ENCODE measurements at places on chromosomes 2 and 18. TPM values are rescaled to one million over a fixed set of nuclear protein-coding genes. Genes with fewer than 3 reads are reported as not detected.

The HOXD4 gene
- total RNA-seq, result not detected

The MYCN gene
- total RNA-seq, result 75.5 TPM

The RNF181 gene
- 38.8 TPM for total RNA-seq

DNA sequence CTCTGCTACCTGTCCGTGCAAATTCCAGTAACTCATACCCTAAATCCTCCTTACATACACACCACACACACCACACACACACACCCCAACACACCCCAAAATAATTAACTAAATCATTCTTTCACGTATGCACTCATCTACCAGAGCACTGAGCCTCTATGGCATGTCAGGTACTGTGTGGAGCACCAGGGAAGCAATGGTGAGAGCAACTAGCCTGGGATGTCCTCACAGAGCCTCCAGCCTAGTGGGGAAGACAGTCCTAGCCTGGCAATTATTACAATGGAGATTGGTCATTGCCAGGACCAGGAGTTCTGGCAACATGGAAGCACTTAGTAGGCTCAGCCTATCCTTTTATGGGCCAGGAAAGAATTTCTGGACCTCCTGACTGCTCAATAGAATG, 72.7 kb upstream of the LCLAT1 start:
- DNase-seq, result no peak

The ADRA2B gene
- not detected for total RNA-seq

The MSTN gene
- 0.94 TPM for total RNA-seq

GRCh38 chr2:65061910-65062339, 5.7 kb downstream of the CEP68 start:
- DNase-seq, result no peak

- DNase-seq, result no peak
These were observed 503.9 kb downstream of the PID1 start for GRCh38 chr2:228767196-228767595.

GRCh38 chr2:24540011-24540477, 49.0 kb downstream of the NCOA1 start:
- DNase-seq, result no peak

DNA sequence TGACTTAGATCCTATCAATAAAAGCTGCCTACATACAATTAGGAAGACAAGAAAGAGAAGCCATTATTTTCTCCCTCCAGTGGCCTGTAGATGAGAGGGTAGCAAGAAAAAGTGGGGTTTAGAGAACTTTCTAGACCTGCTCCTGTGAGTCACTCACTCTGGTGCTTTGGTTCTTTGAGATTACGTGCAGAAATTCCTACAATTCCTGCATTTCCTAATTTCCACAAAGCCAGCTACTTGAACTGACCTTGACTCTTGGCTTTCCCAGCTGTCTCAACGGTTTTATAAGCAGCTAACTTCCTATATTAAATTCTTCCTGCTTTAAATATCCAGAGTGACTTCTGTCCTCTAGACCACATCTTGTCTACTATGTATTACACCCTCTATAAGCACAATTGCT, 899.5 kb upstream of the KLHL29 start:
- no peak for DNase-seq

GRCh38 chr2:131056204-131056931, 36.9 kb downstream of the FAM168B start:
- peak; percentile 29 for DNase-seq

- DNase-seq, result no peak
These were observed 273.9 kb downstream of the MYT1L start for GRCh38 chr2:2057125-2057721.

DNA sequence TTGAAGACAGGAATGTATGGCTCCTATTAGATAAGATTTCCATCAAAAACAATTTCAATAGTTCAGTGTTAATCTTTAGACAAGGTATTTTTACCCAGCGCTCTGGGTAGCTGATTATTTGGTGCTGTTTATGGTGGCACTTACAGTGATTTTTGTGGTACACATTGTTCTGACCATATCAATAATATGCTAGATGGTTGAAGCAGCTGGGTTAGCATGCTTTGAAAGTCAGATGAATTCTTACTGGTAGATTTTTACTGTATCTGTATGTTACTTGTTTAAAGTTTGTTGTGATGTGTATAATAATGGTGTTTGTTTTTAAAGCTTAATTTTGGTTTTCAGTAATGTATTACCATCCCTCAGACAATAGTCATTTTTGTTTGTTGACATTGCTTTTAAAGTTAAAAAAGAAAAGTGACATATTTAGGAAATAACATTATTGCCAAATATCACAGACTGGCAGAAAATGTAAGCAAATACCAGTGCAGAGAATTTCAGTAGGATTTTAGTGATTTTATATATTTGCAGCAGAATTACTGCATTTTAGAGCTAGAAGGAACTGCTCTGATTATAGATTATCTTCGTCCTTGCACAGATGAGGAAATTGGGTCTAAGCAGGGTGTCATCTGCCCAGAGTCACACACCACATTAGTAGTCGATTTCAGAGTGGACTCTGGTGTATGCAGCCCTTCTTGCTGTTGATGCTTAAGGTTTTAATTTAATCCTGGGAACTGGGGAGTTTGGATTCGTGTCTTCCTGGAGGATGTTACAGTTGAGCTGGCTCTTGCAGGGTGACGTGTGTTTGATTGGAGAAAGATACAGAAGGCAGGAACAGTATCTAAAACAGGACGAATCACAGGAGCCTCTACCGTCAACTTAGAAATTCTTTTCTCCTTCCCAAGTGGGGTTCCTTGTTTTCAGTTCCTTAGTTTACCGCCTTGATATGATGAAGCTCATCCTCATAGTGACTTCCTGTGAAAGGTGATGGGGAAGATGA, 6.6 kb downstream of the SOCS6 start:
- no peak for DNase-seq

DNA sequence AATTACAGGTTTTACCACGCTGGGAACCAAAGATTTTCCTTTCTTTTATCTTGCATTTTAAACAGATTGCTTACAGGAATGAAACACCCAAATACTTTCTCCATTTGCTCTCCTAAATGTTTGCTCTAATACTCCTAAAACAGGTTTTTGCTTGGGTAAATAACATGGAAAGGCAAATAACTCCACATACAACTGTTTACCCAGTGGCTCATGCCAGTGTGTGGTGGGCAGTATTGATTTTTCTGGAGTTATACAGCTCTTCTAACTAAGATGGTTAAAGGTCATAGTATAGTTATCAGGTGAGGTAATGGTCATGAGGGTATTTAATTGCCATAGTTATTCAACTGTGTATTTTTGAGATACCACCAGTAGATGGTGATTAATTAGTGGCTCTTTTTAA, 61.2 kb upstream of the RAB27B start:
- no peak for DNase-seq

The IL1R1 gene
- 0.78 TPM for total RNA-seq

The MROH2A gene
- total RNA-seq, result not detected

- DNase-seq, result no peak
These were observed 152.0 kb upstream of the REG3G start for GRCh38 chr2:78873526-78873925.

DNA sequence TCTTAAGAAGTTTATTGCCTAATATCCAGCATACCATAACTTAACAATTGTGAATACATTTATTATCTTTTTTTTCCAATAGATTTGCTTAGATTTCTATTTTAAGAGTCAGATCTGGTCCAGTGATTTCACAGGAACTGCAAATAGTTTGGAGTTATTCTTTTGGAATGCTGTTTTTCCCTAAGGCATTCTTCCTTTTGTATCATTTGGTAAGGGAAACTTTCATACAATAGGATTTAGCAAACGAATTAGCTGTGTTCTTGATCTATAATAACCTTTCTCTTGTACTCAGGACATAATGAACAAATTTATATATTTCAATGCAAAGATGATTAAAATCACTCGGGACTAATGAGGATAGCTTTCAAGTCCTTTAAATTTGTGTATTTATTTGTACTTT, 201.6 kb downstream of the ERBB4 start:
- no peak for DNase-seq

DNA sequence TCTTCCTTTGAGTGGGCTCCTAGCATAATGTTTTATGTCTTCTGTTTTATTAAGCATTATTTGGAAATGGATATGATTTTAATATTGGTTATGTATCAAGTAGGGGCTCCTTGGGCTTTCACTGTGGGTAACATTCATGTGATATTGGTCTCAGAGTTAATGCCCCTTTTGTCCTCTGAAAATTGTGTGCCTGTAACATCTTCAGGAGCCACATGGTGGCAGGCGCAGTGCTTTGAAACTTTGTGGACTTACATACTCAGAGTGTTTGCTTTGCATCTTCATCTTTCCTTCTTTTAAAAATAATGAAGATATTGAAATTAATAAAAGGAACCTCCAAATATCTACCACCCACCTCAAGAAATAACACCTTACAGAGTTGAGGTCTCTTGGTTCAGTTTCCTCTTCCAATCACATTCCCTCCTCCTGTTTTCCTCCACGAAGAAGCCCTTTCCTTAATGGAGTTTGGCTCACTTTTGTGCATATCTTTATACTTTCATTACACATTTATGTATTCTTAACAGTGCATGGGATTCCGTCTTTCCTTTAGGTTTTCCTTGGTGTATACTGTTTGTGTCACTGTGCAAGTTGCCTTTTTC, 73.5 kb downstream of the LIMS1 start:
- no peak for DNase-seq

DNA sequence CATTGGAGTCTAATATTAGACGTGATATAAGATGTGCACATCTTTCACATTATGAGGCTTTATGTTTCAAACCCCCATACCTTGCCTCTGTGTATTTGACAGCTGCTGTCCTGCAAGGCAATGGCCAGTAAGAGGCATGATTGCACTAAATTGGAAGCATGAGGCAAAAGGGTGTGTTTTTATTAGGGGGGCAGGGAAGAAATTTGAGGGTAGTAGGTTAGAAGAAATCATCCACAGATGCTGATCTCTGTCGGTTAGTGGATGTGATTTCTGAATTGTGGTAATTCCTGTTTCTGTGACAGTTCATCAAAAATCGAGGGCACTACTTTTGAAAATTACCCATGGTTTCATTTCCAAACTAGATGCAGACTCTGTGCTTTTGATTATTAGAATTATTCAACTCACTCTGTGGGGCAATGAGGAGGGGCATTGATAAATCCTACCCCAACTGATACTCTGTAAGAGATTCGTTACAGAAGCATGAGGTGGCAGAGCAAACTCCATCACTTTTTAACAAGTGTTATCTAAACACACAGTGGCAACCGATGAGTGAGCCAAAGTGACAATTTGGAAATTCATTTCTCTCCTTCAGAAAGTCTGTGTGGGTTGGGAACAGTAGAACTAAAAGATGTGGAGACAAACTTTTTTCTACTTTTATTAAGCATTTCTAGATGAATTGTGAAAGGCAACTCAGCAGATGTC, 453.0 kb downstream of the ARHGAP15 start:
- DNase-seq, result no peak

- DNase-seq, result no peak
These were observed 9.6 kb upstream of the DPYSL5 start for GRCh38 chr2:26838121-26838906.

All from occipital lobe (tissue), 3 donors.